Activated CD4-positive, alpha-beta memory T cell treated with anti-CD3 and anti-CD28 coated beads, Interleukin-2, amount 10 ng/mL, durations not matched to agents 7 days and 5 days (primary cell): ENCODE measurements at places on chromosomes 7 and 10. TPM values are rescaled to one million over a fixed set of nuclear protein-coding genes. Genes with fewer than 3 reads are reported as not detected.

DNA sequence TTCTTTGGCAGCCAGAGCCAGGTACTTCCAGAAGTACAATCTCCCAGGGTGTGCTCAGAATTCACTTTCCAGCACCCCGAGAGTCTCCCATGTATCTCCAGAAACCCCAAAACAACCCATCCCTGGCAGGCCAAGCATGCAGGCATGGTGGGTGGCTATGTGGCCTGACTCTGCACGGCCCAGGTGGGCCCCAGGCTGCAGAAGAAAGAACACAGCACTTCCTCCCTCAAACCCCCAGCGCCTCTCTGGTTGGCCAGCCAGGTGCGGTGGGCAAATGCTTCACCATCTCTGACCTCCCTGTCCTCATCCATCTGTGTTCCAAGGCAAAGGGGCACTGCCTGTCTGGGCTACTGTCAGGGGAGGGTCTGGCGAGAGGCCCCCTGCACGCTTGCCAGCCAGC, 100.3 kb downstream of the MKI67 start:
- DNase-seq, result no peak

GRCh38 chr7:44216521-44217222, 15.9 kb downstream of the YKT6 start:
- no peak for DNase-seq

- peak; percentile 40 for DNase-seq
These were observed 778 bp upstream of the TRIM8 start for GRCh38 chr10:102643336-102644065.

DNA sequence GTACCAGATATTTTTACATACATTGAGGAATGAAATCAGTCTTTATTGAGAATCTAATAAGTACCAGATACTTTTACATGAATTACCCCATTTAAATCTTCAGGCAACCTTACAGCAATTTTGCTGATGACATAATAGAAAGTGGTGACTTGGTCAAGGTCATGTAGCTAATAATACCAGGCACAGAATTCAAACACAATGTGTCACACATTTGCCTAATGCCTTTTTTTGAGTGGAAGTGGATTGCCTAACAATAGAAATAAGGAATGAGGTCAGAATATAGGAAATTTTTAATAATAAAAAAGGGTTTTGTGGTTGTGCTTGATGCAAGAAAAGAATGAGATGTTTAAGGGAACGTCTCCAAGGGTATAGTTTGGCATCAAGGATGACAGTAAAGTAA, 466.6 kb upstream of the IGFBP3 start:
- no peak for DNase-seq

DNA sequence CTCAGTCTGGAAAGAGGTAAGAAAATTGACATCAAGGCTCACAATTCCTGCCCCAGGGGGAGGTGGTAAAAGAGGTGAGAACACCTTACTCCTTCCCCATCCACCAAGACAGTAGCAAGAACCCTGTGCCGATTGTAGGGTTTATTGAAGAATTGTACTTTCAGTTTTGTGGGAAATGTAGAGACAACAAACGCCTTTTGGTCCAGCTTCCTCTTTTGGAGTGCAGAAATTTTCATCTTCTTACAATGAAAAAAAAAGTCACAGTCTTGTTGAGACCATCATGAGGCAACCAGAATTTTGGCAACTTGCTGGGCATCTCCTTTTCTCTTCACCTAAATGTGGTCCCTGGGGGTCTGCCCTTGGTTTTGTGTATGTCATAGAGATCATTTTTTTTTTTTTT, 217.7 kb downstream of the TMEM178B start:
- no peak for DNase-seq

DNA sequence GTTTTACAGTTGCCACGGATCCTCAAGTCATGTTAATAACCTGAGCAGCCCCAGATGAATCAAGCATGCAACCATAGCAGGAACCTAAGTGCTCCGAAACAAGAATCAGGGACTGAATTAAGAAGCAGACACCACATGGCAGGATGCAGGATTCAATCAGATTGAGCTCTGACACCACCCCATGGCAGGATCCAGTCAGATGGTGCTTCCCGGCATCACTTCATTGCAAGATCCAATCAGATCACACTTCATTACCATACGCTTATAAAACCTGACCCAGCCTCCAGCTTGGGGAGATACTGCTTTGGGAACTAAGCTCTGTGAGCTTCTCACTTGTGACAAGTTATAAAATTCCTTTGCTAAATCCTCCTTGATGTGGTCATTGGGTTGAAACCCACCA, 55.3 kb downstream of the ABCB4 start:
- no peak for DNase-seq

Gene TMEM248
- total RNA-seq, result 88.3 TPM

Gene PON3
- total RNA-seq, result not detected

Gene UCN3
- not detected for total RNA-seq
